AG09319 (cell line): ENCODE measurements at places on chromosomes 3 and 15.
A peak's percentile ranks its signal among the peaks of the same experiment; 100 is the strongest.

DNA sequence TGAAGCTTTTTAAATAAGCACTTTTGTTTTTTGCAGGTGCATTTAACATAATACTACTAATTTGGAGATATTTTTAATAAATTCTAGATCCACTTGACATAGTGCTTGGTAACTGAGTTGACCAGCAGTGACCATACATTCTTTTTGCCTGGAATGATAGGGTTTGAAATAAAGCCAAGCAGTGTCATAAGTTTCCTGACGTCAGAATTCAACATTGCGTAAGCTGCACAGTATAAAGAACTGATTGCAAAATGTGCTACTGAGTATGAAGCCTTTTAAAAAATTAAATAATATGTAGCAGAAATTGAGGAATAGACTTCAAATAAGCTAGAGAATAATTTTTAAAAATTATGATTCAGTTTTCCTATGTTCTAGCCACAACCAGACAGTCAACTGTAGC, 454.6 kb upstream of the ARPP21 start:
- no peak for DNase-seq

DNA sequence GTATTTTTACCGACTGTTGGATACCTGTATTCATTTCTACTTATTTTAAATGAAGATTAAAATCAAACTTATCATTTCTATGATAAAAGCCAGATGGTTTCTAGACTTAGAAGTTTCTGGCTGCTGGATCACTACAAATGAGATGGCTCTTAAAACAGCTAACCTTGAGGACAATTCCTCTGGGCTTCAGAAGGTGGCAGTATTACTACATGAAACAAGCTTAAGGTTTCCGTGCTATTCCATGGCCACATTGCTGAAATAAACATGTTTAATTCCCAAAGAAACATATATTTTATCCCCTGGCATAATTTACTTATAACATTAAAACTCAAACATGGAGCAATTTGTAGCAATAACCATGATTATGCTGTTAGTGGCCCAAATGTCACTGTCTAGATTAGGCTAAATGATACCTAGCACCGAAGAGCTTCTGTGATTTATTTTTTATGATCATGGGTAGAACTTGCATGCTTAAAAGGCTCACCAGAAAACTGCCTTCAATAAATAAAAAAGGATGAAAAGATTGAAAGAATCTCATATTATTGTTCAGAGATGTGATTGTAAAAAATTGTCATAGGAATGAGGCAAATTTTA, 204.0 kb upstream of the NANOGP8 start:
- DNase-seq: peak; percentile 39

DNA sequence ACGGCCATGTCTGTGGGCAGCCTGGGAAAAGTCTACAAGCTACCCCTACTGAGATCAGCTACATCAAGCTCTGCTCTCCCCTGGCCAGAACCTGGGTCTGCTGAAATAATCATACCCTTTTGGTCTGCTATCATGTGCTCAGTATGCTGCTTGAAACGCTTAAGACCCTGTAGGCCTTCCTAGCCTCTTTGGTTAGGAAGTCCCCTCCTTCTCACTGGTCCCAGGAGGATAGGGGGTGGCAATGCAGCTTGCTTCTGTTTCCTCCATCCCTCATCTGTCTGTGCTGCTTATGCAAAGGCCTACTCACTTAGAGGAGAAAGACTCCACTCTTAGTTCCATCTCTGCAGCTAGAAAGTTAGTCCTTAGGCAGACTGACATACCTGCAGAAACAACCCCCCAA, 118.2 kb upstream of the RASGRP1 start:
- DNase-seq: no peak

- DNase-seq: peak; percentile 91
These were observed 120.1 kb upstream of the UBE2E1 start for GRCh38 chr3:23685541-23686258.

DNA sequence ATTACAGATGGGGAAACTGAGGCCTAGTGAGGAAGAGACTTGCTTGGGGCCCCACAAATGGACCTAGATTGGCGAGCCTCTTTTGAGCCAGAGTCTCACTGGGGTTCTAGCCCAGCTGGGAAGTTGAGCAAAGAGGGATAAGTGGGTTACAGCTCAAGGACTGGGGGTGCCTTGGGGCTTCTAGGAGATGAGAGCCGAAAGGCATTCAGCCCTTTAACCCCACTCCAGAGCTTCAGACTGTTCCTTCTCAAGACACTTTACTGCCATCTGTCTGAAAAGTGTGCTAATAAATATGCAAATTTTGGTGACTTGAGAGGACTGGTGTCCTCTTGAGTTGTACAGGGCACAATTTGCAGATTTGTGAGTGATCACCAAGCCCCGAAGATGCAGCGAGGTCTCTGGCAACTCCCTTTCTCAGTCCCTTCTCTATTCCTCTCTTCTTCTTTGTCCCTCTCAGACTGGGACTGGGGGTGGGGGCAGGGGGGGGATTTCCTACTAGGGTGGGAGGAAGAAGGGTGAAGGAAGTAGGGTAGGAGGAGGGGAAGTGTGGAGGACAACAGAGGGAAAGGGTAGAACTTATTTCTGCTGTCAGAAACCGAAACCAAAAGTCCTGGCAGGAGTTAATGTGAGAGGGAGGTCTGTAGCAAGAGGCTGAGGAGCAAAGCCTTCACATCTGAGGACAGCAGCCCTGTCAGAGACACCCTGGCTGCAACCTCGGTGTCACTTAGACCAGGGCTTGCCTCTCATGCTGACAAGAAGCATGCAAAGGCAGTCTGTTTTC, 16.2 kb upstream of the ANKDD1A start:
- no peak for DNase-seq

- DNase-seq: no peak
These were observed 12.4 kb downstream of the CACNA2D3 start for GRCh38 chr3:54134713-54135112.
